ENCODE measurements at places on chromosomes 1 and 21. TPM values are rescaled to one million over a fixed set of nuclear protein-coding genes. Genes with fewer than 3 reads are reported as not detected.

Gene COL6A1
- total RNA-seq: 111 TPM

Gene SMIM11
- total RNA-seq: 1.9 TPM

GRCh38 chr1:52667290-52667689 lies 30.9 kb downstream of the COA7 start:
- no peak for DNase-seq

DNA sequence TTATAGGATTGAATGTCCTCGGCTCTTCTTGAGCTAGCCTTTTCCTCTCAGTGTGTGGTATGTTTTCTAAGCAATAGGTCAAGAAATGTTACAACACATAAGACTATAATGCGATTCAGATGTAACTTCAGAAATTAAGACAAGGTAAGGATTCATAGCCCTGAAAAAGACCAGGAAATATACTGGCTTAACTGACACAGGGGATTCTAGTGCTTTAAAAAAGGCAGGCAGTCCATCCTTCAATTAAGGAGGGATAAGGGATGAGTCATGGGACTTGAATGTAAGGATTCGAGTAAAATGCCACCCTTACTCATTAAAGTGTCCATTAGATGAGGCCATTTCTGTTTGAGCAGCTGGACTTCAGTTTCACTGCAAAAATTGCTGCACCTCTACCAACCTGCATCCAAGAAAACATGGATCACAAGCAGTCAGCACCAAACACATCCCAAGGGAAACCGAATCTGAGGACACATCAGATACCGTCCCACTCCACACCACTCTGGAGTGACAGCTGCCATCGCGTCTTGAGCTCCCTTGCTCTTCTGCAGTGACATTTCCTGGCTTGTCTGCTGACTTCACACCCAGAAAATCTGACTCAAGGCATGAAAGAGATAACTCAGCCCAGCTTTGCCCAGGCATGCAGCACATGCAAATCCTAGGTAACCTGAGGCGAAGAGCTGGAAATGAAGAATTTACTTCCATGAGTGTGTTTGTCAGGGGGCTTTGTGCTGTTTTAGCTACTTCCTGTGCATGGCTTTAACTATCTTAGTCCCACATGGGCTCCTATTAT lies 37.8 kb downstream of the NGF start:
- no peak for DNase-seq

GRCh38 chr1:22739648-22740385 lies 29.2 kb downstream of the EPHB2 start:
- DNase-seq: no peak
